PC-3 (cell line): ENCODE measurements at places on chromosomes 2 and 18. TPM values are rescaled to one million over a fixed set of nuclear protein-coding genes. Genes with fewer than 3 reads are reported as not detected.

GRCh38 chr2:121355488-121355887 is 70.5 kb upstream of the TFCP2L1 start:
- 0 out of 2 replicates have a peak overlapping the region, but pooled peaks have one; percentile 3 for H3K4me3 ChIP-seq
- H3K27me3 ChIP-seq: no peaks in the 10 kb centered on the region
- peak overlapping the region; percentile 45 for H3K27ac ChIP-seq
- peaks cover 43% of the 10 kb centered on the region for H3K4me1 ChIP-seq
- DNase-seq: peak; percentile 53
- H3K36me3 ChIP-seq: peaks cover 26% of the 10 kb centered on the region

- no peak for DNase-seq
- no peaks in the 10 kb centered on the region for H3K4me1 ChIP-seq
- H3K27ac ChIP-seq: no peak overlapping the region
Measured at GRCh38 chr2:24874035-24874434, 46.0 kb downstream of the ADCY3 start.

Gene GREB1L
- 6.3 and 10.3 TPM in 2 replicates for total RNA-seq

Gene ICA1L
- total RNA-seq: 1.3 and 2.5 TPM in 2 replicates

DNA sequence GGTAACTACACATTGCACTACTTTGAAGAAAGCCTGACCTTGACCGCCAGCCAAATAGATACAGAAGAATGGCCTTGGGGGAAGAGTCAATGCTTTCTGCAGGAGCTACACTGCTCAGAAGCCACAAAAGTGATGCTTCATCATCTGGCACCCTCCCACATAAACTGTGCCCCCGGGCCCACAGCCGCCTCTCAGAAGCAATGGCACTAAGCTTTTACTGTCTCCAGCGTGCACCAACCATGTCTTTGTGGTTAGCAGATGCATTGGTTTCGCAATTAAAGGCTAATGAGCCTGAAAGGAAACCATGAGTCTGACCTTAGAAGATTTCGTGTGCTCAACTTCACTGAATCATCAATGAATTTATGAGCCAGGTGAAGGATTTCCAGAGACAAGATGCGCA is 209.4 kb upstream of the TRIB2 start:
- no peak overlapping the region for H3K4me3 ChIP-seq
- DNase-seq: peak; percentile 97
- H3K36me3 ChIP-seq: no peaks in the 10 kb centered on the region
- H3K27ac ChIP-seq: peak overlapping the region; percentile 30
- H3K4me1 ChIP-seq: peaks cover 29% of the 10 kb centered on the region

DNA sequence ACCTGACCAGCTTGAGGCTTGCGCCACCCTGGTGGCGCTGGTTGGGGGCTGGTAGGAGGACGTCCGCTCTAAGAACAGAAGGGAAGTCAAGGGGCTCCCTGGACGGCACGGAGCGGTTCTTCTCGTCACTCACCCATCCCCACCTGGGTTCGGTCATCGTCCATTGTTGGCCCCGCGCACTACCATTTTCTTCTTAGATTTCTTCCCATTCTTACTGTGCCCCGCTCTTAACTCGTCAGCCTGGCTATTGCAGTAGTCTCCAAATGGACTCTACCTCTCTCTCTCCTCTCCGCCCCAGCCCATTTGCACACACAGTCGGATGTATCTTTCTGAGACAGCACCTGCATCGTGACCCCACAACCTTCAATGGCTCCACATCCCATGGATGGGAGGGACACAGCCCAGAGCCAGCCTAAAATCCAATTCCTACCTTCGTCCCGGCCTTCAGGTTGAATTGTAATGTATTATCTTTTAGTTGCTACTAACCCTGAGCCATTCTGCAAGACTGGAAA is 814 bp upstream of the RAB1A start:
- peak overlapping the region; percentile 56 for H3K27ac ChIP-seq
- no peaks in the 10 kb centered on the region for H3K36me3 ChIP-seq
- H3K4me1 ChIP-seq: peaks cover 19% of the 10 kb centered on the region

Gene ASPRV1
- 0.12 TPM in 1 of 2 replicates, not detected in the other for total RNA-seq

DNA sequence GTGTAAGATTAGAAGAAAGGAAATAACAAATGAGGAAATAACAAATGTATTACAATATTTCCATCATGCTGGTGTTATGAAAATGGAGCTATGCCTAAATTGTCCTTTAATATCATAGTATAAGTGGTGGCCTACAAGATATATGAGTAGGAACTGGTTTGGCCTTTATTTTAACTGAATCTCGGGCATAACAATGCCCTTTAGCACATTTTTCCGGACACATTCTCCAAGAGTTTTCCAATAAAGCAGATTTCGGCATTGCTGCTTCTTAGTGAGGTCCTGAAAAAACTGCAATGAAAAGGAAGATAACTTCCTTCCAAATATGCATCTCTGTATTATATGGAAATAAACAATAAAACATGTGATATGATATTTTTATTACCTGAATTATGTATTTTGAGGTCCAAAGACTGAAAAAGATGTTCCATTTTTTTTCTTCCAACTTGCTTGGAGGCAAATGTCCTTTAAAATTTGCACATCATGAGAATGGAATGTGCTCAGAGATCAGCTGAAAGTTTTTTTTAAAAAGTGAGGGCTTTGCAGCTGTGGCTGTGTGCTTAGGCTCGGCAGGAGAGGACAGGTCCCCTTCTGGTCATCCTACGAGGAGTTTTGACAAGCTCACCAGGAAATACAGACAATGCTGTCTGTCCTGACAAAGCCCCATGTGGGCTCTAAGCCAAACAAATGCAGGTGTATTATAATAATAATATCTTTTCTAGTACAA is 132.3 kb upstream of the RND3 start:
- H3K4me3 ChIP-seq: peak overlapping the region; percentile 39; the same call in 1 of the 2 replicates
- peaks cover 57% of the 10 kb centered on the region for H3K4me1 ChIP-seq
- DNase-seq: peak; percentile 86
- H3K36me3 ChIP-seq: no peaks in the 10 kb centered on the region

Gene RFX8
- total RNA-seq: 0.46 and 0.77 TPM in 2 replicates

Gene DUSP28
- total RNA-seq: 8.3 and 11.9 TPM in 2 replicates

Gene RTP5
- total RNA-seq: not detected in 2 replicates

- H3K4me1 ChIP-seq: no peaks in the 10 kb centered on the region
- H3K27me3 ChIP-seq: peaks cover 6% of the 10 kb centered on the region
- no peak for DNase-seq
- no peak overlapping the region for H3K27ac ChIP-seq
Measured at GRCh38 chr2:116877274-116877673, 937.2 kb upstream of the DDX18 start.

DNA sequence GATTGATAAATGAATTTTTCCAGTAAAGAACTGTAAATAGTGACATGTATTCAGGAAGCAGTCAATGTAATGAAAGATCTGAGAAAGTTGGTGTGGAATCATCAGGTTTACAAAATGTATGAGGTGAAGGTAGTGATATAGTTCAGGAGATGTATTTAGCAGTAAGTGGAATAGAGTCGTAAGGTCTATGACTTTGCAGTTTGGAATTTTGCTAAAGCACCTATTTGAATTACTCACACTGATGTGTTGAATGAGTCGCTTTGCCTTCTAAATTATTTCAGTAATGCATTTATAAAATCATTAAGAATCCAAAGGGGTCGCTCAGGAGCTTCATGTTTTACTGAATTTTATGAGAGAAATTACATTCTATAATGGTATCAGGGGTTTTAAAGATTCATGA is 713.7 kb downstream of the DSC3 start:
- peak; percentile 63 for DNase-seq
- peaks cover 9% of the 10 kb centered on the region; the same call in 1 of the 2 replicates for H3K4me1 ChIP-seq
- no peak overlapping the region for H3K27ac ChIP-seq
- H3K36me3 ChIP-seq: no peaks in the 10 kb centered on the region
- H3K4me3 ChIP-seq: no peak overlapping the region

DNA sequence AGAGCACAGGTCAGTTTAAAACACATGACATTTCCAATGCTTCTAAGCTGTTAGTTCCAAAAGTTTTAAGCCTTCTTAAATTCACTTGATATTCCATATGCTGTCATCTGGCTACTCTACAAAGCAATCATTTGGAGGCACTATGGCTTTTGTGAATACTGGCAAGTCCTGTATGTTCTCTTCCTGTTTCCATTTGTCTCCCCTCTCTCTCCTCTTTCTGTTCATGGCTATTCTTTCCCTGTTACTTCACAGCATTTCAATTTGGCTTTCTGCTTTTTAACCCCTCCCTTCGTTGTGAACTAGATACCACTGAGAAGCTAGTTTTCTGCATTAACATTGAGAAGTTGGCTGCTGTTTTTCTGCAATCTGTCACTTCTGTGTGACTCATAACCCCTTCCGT is 1337.2 kb upstream of the CELF4 start:
- H3K4me3 ChIP-seq: no peak overlapping the region
- no peaks in the 10 kb centered on the region for H3K36me3 ChIP-seq
- H3K27me3 ChIP-seq: no peaks in the 10 kb centered on the region
- DNase-seq: no peak
- H3K4me1 ChIP-seq: no peaks in the 10 kb centered on the region
- no peak overlapping the region for H3K27ac ChIP-seq

Gene REG3G
- total RNA-seq: not detected in 2 replicates

DNA sequence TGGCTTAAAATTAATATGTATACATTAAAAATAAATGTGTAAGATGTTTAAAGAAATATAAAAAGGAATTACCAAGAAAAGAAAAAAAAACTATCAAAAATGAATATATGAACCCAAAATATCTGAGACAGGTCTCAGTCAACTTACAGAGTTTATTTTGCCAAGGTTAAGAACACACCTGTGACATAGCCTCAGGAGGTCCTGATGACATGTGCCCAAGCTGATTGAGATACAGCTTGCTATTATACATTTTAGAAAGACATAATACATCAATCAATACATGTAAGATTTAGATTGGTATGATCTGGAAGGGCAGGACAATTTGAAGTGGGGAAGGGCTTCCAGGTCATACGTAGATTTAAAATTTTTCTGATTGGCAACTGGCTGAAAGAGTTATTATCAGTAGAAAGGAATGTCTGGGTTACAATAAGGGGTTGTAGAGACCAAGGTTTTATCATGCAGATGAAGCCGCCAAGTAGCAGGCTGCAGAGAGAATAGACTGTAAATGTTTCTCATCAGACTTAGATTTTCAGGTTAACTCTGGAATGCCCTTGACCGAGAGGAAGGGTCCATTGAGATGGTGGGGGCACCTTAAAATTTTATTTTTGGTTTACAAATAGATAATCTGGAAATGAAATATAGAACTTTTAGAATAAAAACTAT is 74.7 kb downstream of the EXOC6B start:
- DNase-seq: no peak
- H3K4me1 ChIP-seq: no peaks in the 10 kb centered on the region
- H3K36me3 ChIP-seq: no peaks in the 10 kb centered on the region
- no peaks in the 10 kb centered on the region for H3K27me3 ChIP-seq

GRCh38 chr18:23584019-23584983 is 2.0 kb downstream of the NPC1 start:
- H3K36me3 ChIP-seq: no peaks in the 10 kb centered on the region; the same call in 1 of the 2 replicates
- H3K4me1 ChIP-seq: peaks cover 33% of the 10 kb centered on the region
- H3K4me3 ChIP-seq: peak overlapping the region; percentile 40; the same call in 1 of the 2 replicates
- H3K27me3 ChIP-seq: no peaks in the 10 kb centered on the region
- H3K27ac ChIP-seq: no peak overlapping the region

Gene TSGA10
- total RNA-seq: 3.6 and 8.9 TPM in 2 replicates

- H3K27ac ChIP-seq: no peak overlapping the region
- no peaks in the 10 kb centered on the region for H3K36me3 ChIP-seq
- H3K4me1 ChIP-seq: no peaks in the 10 kb centered on the region
- DNase-seq: no peak
- no peak overlapping the region for H3K4me3 ChIP-seq
- H3K27me3 ChIP-seq: no peaks in the 10 kb centered on the region
Measured at GRCh38 chr2:109301746-109302145, 172.7 kb downstream of the SH3RF3 start.

DNA sequence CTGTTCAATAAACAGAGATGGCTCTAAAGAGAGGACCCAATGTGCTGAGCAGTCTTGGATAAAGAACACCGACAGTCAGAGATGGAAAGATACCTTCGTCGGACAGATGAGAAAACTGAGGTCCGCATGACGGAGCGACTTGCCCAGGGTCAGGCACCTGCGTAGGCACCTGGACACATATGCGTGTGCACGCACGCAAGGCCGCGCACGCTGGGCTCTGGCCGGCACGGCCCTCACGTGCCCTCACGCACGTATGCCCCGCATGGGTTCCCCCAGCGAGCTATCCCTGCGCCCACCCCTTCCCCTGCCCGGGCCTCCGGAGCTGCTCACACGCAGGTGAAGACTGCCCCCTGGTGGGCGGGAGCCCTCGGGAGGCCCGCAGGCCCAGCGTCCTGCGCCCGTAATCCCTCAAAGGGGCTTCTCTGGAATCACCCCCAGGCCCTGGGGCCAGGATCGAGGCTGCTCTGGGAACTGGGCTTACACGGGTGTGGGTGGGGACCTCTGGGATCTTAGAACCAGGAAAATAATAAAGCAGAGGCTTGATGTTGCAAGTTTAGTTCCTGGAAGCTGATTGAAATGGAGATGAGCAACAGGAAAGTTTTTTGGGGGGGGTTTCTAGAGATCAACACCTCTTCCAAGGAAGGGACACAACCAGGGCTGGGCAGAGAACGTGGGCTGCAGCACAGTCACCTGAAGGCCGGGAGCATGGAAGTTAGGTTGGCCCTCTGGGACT is 246.3 kb downstream of the TNS1 start:
- peak; percentile 58 for DNase-seq
- H3K36me3 ChIP-seq: no peaks in the 10 kb centered on the region
- H3K27me3 ChIP-seq: peaks cover 23% of the 10 kb centered on the region
- H3K27ac ChIP-seq: no peak overlapping the region
- no peaks in the 10 kb centered on the region for H3K4me1 ChIP-seq
- no peak overlapping the region for H3K4me3 ChIP-seq

Gene SLC14A1
- total RNA-seq: 2.3 and 6.9 TPM in 2 replicates
